Stimulated activated CD8-positive, alpha-beta memory T cell treated with anti-CD3 and anti-CD28 coated beads, Interleukin-7, amount 100 ng/mL, for 4 hours (primary cell): ENCODE measurements at places on chromosomes 3 and 15.

DNA sequence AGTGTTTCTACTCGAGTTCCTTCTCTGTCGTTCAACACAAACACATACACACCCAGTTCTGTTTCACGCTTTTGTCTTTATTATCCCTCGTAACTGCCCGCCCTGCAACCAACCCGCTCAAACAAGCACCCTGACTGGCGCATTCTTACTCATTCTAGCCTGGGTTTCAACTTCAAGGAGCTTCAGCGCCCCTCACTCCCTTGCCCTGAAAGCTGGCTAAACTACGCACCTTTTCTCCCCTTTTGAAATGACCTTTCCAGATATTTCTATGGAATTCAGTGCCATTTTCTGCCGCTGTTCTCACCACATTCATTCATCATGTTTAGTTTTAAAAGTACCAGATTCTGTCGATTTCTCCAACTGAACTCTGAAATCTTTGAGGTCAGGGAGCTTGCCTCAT is 653 bp upstream of the MFSD1 start:
- no peak for DNase-seq

DNA sequence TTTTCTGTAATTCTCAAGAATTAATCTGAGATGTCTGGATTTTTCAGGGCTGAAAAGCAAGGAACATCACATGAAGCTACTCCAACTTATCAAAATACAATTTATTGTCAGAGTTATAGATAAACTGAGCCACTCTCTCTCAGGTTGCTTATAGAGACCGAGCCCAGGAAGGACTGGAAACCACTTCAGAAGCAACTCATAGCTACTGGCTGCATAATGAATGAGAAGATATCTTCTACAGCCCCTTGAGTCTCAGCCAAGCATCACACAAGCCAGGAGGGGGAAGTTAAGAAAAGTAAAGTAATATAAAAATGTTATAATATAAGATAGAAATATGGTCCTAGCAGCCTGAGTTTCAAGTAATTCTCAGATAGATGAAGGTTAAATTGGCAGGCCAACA is 186.0 kb downstream of the TNIK start:
- DNase-seq: no peak

GRCh38 chr3:45319996-45320305 is 68.4 kb upstream of the LARS2 start:
- no peak for DNase-seq

GRCh38 chr3:184770541-184770940 is 41.4 kb upstream of the VPS8 start:
- no peak for DNase-seq

DNA sequence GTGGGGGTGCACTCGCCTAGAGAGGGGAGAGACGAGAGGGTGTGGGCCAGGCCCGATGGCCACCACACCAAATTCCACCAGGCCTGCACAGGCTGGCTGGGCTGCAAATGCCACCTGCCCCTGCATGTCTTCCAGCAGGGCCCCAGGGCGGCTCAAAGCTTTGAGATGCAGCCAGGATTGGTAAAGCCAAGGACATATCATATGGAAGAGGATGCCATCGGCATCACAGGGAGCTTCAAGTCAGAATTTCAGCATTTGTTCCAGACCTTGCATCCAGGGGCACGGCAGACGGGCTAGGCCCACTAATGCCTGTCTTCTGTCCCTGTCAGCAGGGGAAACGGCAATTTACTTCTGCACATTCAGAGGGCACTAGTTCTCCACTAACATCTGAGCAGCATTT is 97.8 kb downstream of the NUP210 start:
- no peak for DNase-seq

DNA sequence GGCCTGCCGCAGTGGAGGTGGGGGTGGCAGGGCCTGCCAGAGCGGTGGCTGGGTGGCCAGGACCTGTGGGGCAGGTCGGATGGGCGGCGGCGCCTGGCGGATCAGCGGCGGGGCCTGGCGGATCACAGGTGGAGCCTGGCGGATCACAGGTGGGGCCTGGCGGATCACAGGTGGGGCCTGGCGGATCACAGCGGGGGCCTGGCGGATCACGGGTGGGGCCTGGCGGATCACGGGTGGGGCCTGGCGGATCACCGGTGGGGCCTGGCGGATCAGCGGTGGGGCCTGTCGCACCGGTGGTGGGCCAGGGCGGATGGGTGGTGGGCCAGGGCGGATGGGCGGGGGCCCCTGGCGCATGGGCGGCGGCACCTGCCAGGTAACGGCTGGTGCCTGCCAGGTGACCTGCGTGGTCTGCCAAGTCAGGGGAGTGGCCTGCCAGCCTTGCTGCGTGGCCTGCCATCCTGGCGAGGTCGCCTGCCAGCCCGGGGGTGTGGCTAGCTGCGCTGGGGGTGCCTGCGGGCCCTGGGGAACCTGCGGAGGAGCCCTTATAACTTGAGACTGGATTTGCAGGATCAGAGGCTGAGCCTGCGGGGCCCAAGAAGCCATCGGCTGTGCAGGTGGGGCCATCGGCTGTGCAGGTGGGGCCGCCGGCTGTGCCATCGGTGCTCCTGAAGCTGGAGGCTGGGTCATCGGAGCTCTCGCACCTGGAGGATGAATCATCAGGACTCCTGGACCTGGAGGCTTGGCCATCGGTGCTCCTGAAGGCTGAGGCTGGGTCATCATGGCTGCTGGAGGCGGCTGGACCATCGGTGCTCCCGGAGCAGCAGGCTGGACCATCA is 1.3 kb downstream of the MAGEL2 start:
- no peak for DNase-seq

DNA sequence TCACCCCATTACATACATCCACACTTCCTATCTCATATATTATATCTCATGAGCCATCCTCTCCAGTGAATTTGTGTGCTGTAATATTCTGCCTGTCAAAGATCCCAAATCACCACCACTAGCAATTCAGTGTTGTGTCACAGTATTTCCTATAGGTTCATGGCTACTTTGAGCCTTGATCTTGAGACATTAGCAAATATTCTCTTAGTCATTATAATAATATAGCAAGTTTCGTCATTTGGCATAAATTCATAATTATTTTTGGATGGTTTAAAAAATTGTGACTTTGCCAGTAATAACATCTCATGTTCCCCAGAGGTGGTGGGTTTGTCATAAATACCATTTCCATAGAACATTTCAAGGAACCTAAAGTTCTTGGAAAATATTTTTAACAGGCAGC is 47.7 kb downstream of the CMSS1 start:
- no peak for DNase-seq

GRCh38 chr3:54342676-54343075 is 220.3 kb downstream of the CACNA2D3 start:
- DNase-seq: no peak

- no peak for DNase-seq
Measured at GRCh38 chr3:151869181-151869580, 4.3 kb upstream of the SUCNR1 start.

GRCh38 chr3:41138146-41138545 is 61.2 kb upstream of the CTNNB1 start:
- no peak for DNase-seq

- DNase-seq: no peak
Measured at GRCh38 chr3:194757647-194758061, 72.0 kb downstream of the FAM43A start.

- DNase-seq: no peak
Measured at GRCh38 chr3:126212620-126213378, 32.4 kb upstream of the ALDH1L1 start.

GRCh38 chr3:194129581-194130133 is 6.3 kb upstream of the HES1 start:
- DNase-seq: no peak

DNA sequence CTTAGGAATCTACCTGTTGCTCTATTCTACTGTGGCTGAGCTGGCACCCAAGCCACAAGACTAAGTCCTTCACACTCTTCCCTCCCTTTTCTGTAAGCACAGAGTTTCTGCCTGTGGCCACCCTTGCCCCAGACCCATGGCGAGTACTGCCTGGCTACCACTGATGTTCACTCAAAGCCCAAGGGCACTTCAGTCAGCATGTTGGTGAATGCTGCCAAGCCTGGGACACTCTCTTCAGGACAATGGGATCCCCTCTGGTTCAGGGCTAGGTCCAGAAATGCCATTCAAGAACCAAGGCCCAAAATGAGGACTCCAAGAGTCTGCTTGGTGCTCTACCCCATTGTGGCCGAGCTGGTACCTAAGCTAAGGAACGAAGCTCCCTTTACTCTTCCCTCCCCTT is 184.2 kb downstream of the FGF12 start:
- no peak for DNase-seq

DNA sequence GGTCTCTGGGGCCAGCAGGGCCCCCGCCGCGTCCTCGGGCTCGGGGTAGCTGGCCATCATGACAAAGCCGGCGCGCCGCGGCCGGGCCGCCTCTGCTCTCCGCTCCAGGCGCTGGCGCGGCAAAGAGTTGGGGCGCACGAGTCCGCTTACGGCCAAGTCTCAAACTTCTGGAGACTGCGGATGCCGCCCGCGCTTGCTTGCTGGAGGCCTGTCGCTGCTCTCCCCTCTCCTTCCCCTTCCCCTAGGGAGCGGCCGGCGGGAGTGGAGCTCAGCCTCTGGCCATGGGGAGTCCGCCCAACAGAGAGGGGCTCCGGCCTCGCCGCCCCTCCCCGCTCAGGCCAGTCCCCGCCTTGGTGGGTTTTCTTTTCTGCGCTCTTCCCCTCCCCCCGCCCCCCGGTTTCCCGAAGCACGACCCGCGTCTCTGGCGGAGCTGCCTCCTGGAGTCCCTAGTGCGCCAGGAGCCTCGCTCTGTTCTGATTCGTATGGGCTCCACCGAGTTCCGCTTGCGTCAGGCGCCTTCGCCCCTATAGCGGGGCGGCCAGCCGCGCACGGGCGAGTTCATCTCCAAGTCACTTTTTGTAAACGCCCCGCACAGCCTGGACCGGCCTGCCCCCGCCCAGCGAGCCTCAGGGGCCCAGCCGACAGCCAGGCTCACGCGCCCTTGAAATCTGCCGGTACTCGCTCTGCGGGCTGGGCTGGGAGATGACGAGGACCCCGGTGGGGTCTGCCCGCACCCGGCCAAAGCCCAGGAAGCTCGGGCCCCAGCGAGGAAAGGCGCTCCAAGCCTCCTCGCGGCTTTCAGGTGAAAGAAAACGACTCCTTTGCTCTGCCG is at the start of the genes FOXL2 and FOXL2NB:
FOXL2 (minus strand) TSS at position 475 of the 832 bp plus-strand sequence; CDS start at position 60, 415 bp downstream.
FOXL2NB (plus strand) TSS at position 555 of the 832 bp plus-strand sequence; CDS start at position 703, 148 bp downstream.
- DNase-seq: no peak

- no peak for DNase-seq
Measured at GRCh38 chr3:143726727-143727126, 121.5 kb downstream of the SLC9A9 start.

DNA sequence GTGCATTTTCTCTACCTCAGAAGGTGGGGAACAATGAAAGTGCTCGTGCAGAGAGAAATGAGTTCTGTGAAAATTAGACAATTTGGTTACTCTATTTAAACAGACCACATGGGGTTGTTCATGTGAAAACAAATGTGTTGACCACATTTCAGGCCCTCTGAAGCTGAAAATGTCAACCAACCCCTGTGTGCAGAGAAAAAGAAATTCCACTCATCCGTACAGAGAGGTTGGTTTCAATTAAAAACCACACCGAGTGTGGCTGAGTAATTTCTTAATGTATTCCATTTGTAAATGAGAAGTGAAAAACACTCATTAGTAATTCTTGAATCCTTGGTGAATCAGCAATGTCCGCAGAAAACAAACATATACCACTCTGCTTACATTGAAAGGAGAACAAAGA is 46.9 kb upstream of the SLC7A14 start:
- no peak for DNase-seq

GRCh38 chr15:34732430-34732829 is 22.4 kb downstream of the GJD2 start:
- DNase-seq: no peak

DNA sequence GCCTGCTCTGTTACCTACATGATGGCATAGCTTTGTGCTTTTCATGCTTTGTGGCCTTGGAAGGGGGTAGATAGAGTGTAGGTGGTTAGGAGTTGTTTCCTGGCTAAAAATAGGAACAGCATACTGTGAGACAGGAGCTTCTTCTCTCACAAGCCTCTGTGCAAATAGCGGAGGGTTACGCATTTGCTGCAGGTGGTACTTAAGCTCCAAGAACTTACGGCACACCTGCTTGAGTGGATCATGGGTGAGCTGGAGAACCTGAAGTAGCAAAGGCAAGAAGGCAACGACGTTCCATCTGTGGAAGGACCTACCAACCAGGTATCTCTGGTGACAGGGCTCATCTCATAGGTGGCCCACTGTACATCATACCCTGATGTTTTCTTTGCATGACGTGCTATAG is 66.0 kb downstream of the ST6GAL1 start:
- no peak for DNase-seq

DNA sequence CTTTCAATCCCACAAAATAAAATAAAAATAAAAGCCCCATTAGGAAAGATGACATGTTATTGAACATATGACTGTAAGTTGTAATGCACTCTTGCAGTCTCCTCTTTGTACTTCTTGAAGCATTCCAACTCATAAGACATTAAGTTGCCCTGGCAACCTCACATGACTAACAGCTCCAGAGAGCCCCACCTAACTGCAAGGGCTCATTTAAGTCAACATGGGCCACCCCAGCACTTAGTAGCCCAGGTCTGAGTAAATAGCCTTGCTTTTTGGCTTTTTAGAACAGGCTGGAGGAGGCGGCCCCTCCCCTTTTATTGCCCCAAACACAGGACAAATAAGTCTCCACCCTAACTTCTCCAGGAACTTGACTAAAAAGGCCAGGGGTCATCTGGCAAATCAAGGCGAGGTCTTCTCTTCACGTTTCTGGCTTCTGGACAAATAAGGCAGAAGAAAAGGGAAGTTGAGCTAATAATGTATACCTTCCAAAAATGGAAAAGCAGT is 135.1 kb downstream of the TMCO5A start:
- no peak for DNase-seq

DNA sequence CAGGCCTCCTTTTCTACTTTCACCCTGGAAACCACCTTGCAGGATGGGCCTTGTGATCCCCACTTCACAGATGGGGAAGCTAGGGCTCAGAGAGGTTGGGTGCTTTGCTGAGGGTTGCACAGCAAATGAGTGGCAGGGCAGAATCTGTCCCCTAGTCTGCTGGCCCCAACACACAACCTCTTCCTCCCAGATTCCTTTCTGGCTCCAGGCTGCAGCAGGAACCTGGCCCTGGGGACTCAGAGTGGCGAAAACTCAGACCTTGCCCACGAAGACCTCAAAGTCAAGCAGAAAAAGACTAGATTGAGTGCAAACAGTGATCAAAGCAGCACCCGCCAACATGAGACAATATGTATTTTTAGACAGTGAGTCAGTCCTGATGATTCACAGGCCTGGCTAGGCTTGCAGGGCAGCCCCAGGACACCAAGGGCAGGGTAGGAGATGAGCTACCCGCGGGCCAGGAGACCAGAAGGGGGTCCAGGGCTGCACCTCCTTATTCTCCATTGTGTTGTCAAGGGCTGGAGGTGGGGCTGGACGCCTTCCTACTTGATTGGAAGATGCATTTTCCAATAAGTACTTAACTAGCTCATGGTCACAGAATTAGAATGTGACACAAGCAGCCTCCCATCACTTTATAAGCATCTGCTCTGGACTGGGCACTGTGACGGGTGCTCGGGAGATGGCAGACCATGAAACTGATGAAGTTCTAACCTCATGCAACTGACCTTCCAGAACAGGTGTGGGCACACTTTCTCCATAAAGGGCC is 23.9 kb downstream of the GOLGA6L2 start:
- no peak for DNase-seq

GRCh38 chr15:98308117-98308516 is 340.2 kb upstream of the IGF1R start:
- DNase-seq: no peak
